ENCODE measurements at places on chromosomes 16 and 17.

GRCh38 chr16:10069374-10069773 is 112.9 kb downstream of the GRIN2A start:
- no peak for DNase-seq

DNA sequence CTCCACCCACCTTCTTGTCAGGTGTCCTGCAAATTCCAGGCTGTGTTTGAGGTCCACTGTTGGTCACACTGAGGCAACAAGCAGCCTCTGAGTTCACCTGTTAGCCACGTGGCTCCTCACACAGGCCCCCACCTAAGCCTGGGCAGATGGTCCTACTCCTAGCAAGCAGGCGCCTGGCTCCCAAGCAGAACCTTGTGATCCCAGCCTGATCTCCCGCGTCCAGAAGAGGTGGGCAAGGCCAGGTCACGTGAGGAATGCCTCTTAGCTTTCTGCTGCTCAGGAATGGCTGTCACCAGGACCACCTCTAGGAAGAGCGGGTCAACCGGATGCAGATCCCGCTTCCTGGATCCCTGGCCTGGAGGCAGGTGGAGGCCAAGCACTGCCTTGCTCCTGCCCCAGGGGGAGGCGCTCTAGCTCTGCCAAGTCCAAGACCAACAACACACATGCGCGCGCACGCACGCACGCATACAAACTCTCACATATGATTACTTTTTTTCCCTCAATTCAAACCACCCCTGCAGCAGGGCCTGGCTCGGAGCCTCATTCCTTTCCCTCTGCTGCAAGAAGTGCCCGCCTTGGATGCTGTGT is 9.5 kb downstream of the CYB561 start:
- no peak for DNase-seq

- no peak for DNase-seq
Observed at GRCh38 chr17:49409066-49409465, 5.6 kb downstream of the PHB1 start.

DNA sequence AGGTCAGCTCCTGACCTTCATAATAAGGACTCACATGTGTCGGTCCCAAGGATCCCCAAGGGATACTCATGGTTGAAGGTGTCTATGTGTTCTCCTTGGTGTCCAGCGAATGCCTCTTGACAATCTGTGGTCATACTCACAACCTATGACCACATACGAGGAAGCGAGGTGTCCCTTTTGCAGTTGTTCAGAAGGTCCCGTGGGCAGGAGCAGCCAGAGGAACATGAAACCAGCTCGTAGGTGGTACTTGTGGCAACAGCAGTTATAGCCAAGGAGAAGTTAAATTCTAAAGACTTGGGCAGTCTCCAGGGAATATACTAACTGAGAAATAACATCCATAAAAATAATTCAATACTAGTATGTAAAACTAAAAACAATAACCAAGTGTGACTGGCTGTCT is 685.3 kb downstream of the WWOX start:
- no peak for DNase-seq

DNA sequence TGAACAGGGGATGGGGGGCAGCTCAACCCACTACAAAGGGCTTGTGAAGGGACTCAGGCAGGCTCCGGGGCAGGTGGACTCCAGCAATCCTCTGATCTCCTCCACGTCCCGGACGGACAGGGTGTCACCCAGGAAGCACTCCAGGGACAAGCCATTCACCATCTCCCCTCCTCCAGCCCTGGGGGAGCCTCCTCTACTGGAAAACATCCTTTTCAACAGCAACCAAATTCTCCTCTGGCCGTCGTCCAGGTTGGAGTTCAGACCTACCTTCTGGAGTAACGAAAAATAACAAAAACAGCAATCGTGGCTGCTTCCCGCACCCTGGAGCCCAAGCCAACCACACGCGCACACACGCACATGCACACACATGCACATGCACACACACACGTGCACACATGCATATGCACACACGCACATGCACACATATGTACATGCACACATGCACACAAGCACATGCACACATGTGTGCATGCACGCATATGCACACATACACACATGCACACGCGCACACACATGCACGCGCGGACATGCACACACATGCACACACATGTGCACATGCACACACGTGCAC is 8.9 kb upstream of the RBFOX3 start:
- DNase-seq: no peak

- DNase-seq: no peak
Observed at GRCh38 chr17:31558748-31559583, 167.5 kb downstream of the RAB11FIP4 start.

GRCh38 chr16:26709175-26709574 is 357.6 kb upstream of the C16orf82 start:
- no peak for DNase-seq

DNA sequence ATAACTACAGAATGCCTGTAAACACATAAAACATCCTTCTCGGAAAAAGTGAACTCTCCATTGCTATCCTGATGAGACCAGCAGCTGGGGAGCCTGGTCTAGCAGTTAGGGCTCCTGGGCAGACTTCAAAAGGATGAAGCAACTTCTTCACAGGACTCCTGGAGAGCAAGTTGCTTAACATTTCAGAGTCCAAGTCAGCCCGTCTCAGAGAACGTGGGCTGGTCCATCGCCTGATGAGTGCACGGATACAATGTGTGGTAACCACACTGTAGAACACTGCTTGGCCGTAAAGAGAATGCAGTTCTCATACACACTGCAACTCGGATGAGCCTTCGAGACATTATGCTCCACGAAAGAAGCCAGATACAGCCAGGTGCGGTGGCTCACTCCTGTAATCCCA is 52.7 kb downstream of the TMEM235 start:
- DNase-seq: no peak

- DNase-seq: no peak
Observed at GRCh38 chr16:10547708-10548107, 32.7 kb downstream of the EMP2 start.

DNA sequence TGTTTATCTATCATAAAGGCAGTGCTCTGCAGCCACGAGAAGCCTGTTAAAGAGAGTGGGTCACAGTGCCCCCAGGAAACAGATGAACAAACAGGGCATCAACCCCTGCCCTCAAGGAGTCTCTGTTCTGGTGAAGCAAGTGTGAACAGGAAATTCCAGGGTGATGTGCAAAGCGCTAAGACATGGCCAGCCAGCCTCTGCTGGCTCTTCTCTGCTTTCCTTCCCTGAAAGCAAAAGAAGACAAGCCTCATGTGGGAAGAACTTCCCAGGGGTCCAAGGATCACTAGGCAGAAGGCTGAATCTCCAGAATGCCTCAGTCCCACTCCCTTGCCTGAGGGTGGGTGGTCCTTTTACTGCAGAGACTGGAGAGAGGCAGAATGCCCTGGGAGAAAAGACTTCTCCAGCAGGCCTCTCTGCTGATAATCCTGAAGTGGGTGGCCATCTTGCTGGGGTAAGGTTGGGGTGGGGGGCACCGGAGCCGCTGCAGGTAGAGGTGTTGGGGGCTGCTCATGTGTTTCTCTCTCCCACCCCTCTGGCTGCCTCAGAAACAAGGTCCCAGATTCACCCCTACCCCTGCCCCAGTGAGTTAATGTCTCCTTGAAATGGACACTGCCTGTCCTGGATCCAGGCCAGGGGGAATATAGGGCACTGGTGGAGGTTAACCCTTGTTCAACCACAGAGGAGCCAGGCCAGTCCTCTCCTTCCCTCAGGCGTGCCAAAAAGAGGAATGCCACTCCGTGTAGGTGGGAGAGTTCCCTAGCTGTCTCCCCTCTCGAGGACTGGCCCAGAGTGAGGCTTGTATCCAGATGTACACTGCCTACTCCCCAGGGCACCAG is 2.4 kb downstream of the ANKRD13B start:
- DNase-seq: no peak

DNA sequence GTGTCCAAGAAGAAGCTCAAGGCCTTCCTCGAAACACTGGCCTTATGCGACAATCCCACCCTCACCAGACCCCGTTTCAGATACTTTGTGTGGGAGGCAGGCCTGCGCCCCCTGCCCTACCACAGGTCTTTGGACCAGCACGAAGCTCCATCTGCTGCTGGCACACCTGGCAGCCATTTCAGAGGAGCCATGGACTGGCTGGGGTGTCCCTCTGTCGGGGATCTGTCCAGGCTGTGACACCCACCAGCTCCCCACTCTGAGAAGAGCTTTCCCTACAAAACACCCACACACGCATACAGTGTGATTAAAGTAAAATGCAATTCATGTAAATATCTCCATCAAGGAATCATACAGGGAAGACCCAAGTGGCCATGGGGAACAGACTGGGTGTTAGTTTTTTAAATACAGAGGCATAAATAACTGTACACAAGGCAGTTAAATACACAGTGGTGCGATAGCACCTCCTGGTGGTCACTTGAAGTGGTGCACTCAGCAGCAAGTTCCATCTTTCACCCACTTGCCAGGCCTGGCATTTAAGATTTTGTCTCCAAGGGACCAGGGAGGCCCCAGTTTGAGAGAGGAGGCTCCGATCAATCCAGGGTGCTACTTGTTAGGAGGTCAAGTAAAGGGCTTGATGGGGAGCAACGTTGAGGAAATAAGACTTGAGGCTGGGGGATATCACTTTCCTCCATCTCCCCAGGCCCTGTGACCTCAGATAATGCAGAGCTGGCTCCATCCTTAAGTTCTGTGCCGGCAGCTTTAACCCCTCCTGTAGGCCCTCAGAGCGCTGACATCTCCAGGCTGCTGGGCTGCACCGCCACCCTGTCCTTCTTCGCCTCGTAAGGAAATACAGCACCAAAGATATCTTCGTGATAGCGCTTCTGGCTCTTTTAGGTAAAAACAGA is 43.6 kb downstream of the NOS2 start:
- DNase-seq: no peak

- DNase-seq: no peak
Observed at GRCh38 chr17:55620023-55620422, 102.6 kb downstream of the TMEM100 start.

- no peak for DNase-seq
Observed at GRCh38 chr16:27429981-27430441, 28.0 kb downstream of the IL21R start.

DNA sequence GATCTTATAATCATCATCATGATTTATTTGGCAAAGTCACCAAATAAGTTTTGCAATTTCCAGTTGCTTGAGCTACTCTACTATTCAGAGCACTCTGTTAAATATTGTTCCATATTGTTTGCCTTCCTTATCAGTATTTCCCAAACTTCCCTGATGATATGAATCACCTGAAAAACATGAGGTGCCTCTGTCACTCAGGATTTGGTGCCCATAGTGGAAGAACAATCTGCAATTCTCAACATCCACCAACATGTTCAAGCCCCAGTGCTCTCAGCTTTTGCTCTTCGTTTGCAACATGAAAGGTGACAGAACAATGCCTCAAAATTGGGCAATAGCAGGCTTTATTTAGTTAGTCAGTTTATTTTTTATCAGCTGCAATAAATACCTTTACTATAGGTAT is 28.6 kb upstream of the WSB1 start:
- DNase-seq: no peak

DNA sequence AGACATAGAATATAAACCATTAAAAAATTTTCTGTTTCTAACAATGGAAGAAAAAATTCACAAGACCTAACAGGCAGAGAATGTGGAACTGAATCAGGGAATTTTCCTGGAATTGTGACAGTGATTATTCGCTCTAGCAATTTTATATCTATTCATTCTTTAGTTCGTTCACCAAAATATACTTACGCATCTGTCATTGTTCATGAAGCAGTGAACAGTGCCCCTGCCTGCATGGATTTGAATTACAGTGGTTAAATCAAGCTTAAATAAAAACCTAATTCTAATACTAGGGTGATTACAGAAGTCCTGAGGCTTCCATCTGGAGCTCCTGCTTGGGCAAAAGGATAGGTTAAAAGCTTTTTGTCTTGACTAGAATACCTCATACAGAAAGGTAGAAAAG is 48.6 kb downstream of the ABCA8 start:
- DNase-seq: no peak

DNA sequence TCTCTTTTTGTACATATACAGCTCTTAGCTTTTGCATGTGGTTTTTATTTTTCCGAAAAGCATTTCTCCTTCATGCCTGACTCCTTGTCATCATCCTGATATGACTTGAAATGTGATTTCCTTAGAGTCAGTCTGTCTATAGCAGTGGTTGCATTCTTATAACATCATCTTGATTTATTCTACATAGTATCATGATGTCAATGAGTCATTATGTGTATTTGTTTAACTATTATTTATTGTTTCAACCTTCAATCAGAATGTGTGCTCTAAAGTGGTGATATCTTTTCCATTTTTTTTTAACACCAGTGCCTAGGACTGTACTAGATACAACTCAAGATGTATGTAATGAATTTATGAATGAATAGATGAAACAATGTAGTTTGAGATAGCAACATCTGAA is 354.9 kb upstream of the CDH8 start:
- no peak for DNase-seq

GRCh38 chr17:81292450-81292849 is 2.7 kb downstream of the SLC38A10 start:
- no peak for DNase-seq

- no peak for DNase-seq
Observed at GRCh38 chr17:78379131-78379491, 662 bp downstream of the PGS1 start.

DNA sequence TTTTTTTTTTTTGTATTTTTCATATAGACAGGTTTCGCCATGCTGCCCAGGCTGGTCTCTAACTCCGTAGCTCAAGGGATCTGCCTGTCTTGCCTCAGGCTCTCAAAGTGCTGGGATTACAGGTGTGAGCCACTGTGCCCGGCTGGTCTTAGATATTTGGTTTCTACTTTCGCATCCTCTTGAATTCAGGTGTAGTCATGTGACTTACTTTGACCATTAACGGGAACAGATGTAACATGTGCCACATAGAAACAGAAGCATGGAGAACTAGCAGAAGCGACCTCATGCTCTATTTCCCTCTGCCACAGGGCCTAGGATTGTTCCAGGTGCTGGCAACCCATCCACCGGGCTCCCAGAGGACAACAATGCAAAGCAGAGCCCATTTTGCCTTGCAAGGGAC is 166.6 kb downstream of the CYLD start:
- DNase-seq: no peak

GRCh38 chr17:32863559-32863958 is 13.4 kb downstream of the MYO1D start:
- no peak for DNase-seq

GRCh38 chr17:70136131-70136530 is 33.2 kb upstream of the KCNJ2 start:
- no peak for DNase-seq

DNA sequence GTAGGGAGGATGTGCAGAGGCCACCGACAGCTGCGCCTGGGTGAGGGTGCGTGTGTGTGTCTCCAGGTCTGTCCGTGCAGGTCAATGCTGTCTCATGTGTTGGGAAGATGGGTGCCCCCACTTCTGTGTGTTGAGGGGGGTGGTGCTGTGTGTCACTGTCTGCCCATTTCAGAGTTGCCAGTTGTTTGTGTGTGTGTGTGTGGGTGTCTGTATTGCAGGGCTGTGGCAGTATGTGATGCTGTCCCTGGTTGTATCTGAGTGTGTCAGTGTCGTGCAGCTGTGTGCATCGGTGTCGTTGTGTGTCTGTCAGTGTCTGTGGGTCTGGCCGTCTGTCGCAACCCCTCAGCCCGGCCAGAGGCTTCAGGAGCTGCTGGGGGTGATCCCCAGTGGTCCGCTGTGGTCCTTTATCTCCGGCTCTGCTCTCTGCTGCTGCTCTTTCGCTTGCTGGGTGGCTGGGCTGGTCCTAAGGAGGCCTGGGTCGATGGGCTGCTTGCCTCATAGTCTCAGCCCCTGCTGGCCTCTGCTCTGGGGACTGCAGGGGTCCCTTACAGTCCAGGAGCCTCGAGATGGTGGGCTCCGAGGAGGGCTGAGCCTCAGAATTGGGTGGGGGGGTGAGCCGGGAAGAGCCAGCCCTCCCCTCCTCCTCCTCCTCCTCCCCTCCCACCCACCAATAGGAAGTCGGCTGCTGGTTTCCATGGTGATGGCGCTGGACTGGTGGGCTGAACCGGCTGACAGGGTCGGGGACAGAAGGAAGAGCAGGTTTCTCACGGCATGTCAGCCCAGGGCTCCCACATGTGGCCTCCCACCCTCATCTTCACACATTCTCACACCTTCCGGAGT is at the start of gene TSPOAP1:
Gene TSPOAP1 (minus strand): TSS at position 601 of the 840 bp plus-strand sequence. CDS start 875 bp downstream, outside the sequence.
- no peak for DNase-seq
